ENCODE measurements at places on chromosomes 3 and 15. TPM values are rescaled to one million over a fixed set of nuclear protein-coding genes. Genes with fewer than 3 reads are reported as not detected.

GRCh38 chr3:50251220-50251619 lies 15.2 kb downstream of the GNAI2 start:
- H3K4me1 ChIP-seq, result peaks cover 24% of the 10 kb centered on the region
- peak; percentile 46 for DNase-seq
- H3K36me3 ChIP-seq, result peaks cover 11% of the 10 kb centered on the region
- no peaks in the 10 kb centered on the region for H3K27me3 ChIP-seq
- H3K27ac ChIP-seq, result no peak overlapping the region

DNA sequence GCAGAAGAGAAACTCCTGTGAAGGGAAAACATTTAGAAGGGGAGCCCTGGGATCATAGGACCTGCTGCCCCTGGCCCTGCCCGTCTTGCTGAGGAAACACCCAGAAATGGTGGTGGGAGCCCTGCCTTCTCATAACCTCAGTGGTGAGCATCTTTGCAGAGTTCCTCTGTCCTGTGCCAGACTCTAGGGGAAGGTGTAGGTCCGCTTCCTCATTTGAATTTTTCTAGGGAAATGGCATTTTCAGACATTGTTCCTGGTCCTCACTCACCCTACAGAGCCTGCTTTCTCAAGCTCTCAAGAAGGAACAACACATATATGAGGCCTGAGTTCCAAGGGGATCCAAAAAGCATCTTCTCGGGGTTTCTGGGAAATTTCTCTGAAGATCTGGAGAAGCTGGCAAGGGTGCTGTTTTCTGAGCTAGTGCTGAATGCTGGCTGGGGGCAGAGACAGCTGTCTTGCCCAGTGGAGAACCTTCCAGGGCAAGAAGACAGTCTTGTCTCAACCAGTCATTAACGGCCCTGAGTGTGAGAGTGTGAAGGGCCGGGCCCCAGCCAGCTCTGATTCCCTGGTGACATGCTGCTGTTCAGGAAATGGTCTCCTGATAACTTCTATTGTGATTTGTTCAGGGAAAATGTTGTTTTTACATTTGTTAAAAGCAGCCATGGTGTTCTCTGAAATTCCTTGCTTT lies 283.1 kb upstream of the LRRFIP2 start:
- no peak overlapping the region for H3K27ac ChIP-seq
- no peak overlapping the region for H3K4me3 ChIP-seq
- no peak for DNase-seq
- no peaks in the 10 kb centered on the region for H3K36me3 ChIP-seq
- peaks cover 40% of the 10 kb centered on the region for H3K27me3 ChIP-seq

DNA sequence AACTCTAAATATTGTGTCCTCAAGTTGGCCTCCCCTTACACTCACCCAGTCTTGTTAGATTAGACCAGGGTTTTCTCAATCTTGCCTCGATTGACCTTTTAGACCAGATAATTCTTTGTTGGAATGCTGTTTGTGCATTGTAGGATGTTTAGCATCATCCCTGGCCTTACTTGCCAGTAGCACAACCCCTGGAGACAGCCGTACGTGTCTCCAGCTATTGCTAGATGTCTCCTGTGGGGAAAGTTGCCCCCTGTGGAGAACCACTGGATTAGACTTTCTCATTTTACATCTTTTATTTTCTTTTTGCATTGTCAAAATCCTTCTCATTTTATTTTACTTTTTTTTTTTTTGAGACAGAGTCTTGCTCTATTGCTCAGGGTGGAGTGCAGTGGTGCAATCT lies 2.2 kb downstream of the WDR6 start:
- peaks cover 37% of the 10 kb centered on the region for H3K36me3 ChIP-seq
- no peak overlapping the region for H3K4me3 ChIP-seq
- H3K4me1 ChIP-seq, result peaks cover 58% of the 10 kb centered on the region

DNA sequence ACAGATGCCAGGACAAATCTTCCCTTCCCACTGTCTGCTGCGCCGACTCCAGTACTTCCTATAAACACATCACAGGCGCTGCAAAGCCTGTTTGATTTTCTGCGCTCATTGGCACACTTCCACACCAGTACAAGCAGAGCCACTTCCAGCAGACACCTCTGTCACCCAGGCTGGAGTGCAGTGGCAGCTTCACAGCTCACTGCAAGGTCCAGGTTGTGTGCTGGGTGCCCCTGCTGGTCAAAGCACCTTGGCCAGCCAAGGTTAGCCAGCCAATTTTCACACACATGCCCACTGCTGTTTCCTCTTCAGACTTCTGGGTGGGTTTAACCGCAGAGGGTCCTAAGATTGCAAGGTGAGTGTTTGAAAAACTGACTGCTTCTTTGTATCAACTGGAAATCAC lies 4.9 kb downstream of the CHDH start:
- no peak overlapping the region for H3K4me3 ChIP-seq
- H3K27me3 ChIP-seq, result no peaks in the 10 kb centered on the region
- DNase-seq, result no peak
- H3K4me1 ChIP-seq, result no peaks in the 10 kb centered on the region

GRCh38 chr3:105762749-105763658 lies 105.8 kb downstream of the CBLB start:
- no peaks in the 10 kb centered on the region for H3K4me1 ChIP-seq
- no peaks in the 10 kb centered on the region for H3K36me3 ChIP-seq
- no peak overlapping the region for H3K4me3 ChIP-seq
- no peak for DNase-seq

DNA sequence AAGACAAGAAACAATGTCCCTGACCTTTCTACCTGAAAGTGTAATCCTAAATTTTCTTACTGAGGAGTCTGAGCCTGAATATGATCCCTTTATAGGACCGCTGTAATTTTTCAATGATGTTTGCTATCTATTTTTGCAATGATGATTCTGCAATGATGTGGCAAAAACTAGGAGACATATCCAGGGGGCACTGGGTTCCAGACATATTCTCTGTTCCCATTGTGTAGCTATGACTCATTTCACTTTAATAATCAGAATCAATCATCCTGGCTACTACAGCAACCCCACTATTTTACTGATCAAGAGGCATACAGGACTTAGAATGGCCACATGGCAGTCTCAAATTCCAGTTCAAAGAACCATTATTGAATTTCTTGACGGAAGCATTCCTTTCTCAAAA lies 85.9 kb downstream of the AQR start:
- no peaks in the 10 kb centered on the region for H3K27me3 ChIP-seq
- no peaks in the 10 kb centered on the region for H3K4me1 ChIP-seq
- H3K27ac ChIP-seq, result no peak overlapping the region
- DNase-seq, result no peak

DNA sequence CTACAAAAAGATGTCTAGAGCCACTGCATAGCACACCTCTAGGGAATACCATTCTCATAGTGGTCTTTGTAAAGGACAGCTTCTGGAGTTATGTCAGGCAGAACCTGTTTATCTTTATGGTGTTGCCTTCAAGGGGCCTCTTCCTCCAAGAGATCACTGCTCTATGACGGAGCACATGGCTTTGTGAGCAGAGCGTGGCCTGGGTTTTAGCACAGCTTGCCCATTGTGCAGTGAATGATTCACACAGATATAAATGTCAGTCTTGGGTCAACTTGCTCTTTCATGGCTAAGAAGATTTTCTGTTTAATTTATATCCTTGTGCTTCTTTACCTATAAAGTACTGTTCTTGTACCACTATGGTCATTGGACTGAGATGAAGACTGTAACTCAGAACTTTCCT lies 41.5 kb upstream of the RBMS3 start:
- no peak overlapping the region for H3K4me3 ChIP-seq
- no peaks in the 10 kb centered on the region for H3K27me3 ChIP-seq
- no peak for DNase-seq
- H3K4me1 ChIP-seq, result no peaks in the 10 kb centered on the region

- no peaks in the 10 kb centered on the region for H3K36me3 ChIP-seq
- H3K27me3 ChIP-seq, result peaks cover 14% of the 10 kb centered on the region
- no peak overlapping the region for H3K4me3 ChIP-seq
Observed at GRCh38 chr3:39468108-39468436, 592 bp downstream of the MOBP start.

DNA sequence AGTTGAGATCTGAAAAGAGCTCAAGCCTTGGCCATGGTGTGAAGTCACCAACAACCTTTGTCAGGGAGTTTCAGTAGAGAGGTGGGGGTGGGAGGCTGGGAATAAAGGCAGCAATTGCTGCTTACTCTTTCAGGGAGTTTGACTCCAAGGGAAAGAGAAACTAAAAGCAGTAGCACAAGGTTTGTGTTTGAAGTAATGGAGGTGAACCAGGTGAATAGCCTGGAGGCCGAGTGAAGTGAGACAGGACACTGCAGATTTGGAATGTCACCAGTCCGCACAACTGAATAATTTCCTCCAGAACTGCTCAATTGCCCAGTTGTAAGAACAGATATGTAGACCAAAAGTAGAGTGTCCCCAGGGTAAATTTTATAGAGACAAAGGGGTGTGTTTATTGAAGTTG lies 44.1 kb downstream of the CD86 start:
- no peak overlapping the region for H3K27ac ChIP-seq
- no peaks in the 10 kb centered on the region for H3K27me3 ChIP-seq
- no peaks in the 10 kb centered on the region for H3K4me1 ChIP-seq
- no peak overlapping the region for H3K4me3 ChIP-seq

The GOLGA8G gene
- not detected for total RNA-seq

DNA sequence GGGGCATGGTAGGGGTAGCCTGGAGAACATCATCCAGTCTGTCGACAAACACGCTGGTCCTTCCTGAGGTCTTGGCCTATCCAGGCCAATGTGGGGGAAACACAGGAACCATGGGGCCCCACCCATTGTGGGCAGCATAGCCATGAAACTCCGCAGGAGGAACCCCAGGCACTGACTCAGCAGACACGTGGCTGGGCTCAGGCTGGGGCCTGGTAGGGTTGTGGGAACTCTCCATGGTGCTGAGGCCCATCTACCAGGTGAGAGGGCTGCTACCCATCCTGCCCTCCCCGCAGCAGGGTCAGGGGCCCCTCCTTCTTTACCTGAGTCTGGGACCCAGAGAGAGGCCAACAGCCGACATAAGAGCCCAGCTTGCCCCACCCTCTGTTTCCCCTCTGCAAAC lies 22.6 kb upstream of the CACNA2D2 start:
- peak; percentile 88 for DNase-seq
- H3K36me3 ChIP-seq, result no peaks in the 10 kb centered on the region
- H3K27ac ChIP-seq, result no peak overlapping the region
- peaks cover 23% of the 10 kb centered on the region for H3K4me1 ChIP-seq
- H3K4me3 ChIP-seq, result no peak overlapping the region

- no peak overlapping the region for H3K27ac ChIP-seq
- DNase-seq, result peak; percentile 51
- no peaks in the 10 kb centered on the region for H3K36me3 ChIP-seq
- H3K4me1 ChIP-seq, result peaks cover 4% of the 10 kb centered on the region
- H3K4me3 ChIP-seq, result no peak overlapping the region
Observed at GRCh38 chr3:181709537-181710279, 2.0 kb upstream of the SOX2 start.

The RIOX2 gene
- 22.2 TPM for total RNA-seq

DNA sequence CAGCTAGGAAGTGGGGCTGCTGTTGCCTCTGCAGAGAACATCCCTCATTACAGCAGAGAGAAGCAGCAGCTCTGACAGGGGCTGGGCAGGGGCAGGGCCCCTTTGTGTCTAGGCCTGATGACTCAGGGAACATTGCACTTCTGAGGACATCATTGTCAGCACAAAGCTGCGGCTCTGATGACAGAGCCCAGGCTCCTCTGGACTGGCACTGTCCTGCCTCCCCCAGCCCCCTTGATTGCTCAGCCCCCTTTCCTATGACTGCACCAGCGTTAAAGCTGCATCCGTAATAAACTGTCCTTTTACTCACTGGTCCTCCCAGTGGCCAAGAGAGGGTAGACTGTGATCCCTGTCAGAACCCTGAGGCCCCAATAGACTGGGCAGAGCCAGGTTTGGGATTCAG lies 18.3 kb downstream of the TRH start:
- H3K27me3 ChIP-seq, result peaks cover 10% of the 10 kb centered on the region
- DNase-seq, result peak; percentile 9
- no peaks in the 10 kb centered on the region for H3K36me3 ChIP-seq
- no peak overlapping the region for H3K27ac ChIP-seq
- no peaks in the 10 kb centered on the region for H3K4me1 ChIP-seq

GRCh38 chr15:29131840-29132420 lies 137.7 kb downstream of the NSMCE3 start:
- H3K27ac ChIP-seq, result no peak overlapping the region
- H3K4me1 ChIP-seq, result peaks cover 7% of the 10 kb centered on the region
- DNase-seq, result no peak

DNA sequence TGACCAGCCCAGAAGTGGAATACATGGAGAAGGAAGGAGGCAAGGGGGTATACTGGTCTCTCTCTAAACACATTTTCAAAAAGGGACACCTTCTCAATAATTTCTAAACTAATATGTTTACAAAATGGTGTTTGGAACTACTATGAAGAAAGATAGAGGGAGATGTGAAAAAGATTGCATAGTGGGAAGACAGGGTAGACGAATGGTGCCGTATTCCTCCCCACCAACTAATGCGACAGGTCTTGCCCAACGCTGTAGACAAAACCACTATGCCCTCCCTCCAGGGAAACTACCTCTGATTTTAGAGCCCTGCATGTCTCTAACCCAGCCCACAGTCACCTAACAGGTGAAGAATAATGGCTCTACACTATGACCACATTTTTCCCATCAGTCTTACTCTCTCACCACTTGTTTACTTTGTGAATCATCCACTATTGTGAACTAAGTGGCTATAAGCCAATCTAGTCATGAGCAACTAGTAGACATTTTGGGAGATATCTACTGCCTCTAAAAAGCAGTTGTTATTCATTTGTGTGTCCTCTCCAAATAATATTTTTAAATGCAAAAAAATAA lies 108.2 kb upstream of the UBE2E2 start:
- H3K27ac ChIP-seq, result no peak overlapping the region
- H3K36me3 ChIP-seq, result no peaks in the 10 kb centered on the region
- H3K27me3 ChIP-seq, result no peaks in the 10 kb centered on the region
- DNase-seq, result no peak

The NPAP1 gene
- not detected for total RNA-seq

GRCh38 chr3:177610686-177611633 lies 413.7 kb upstream of the TBL1XR1 start:
- no peaks in the 10 kb centered on the region for H3K36me3 ChIP-seq
- no peak for DNase-seq

- no peaks in the 10 kb centered on the region for H3K4me1 ChIP-seq
- H3K27ac ChIP-seq, result no peak overlapping the region
- no peaks in the 10 kb centered on the region for H3K27me3 ChIP-seq
- H3K36me3 ChIP-seq, result peaks cover 12% of the 10 kb centered on the region
- H3K4me3 ChIP-seq, result no peak overlapping the region
Observed at GRCh38 chr3:171206283-171206682, 179.8 kb upstream of the SLC2A2 start.

- H3K27me3 ChIP-seq, result no peaks in the 10 kb centered on the region
- H3K4me3 ChIP-seq, result no peak overlapping the region
- DNase-seq, result peak; percentile 45
- H3K36me3 ChIP-seq, result no peaks in the 10 kb centered on the region
- H3K4me1 ChIP-seq, result peaks cover 4% of the 10 kb centered on the region
Observed at GRCh38 chr3:129927072-129927471, 33.6 kb upstream of the TMCC1 start.

DNA sequence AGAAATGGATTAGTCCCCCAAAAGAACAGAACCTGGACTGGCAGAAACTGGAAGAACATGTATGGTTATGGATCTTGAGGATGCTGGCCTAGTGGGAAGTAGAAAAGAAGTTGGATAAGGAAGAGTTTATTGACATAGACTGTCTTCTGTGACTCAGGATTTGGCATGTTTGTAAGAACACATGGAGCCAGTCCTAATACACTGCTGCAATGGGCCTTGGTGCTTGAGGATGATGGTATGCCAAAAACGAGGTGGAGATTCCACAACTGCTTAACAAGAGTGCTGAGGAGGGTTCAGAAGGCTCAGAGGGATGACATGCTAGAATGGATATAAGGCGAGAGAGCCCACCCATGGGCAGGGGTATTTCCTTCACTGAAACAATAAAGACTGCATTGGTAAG lies 22.4 kb downstream of the LZTFL1 start:
- H3K27ac ChIP-seq, result no peak overlapping the region
- no peaks in the 10 kb centered on the region for H3K27me3 ChIP-seq
- DNase-seq, result no peak
- no peaks in the 10 kb centered on the region for H3K4me1 ChIP-seq

All from K562 (cell line).